Daoy (cell line): ENCODE measurements at places on chromosomes 2 and 18.

GRCh38 chr18:69981948-69982347 lies 34.3 kb upstream of the CD226 start:
- no peak for DNase-seq

- no peak for DNase-seq
Observed at GRCh38 chr2:223142118-223142517, 90.1 kb downstream of the KCNE4 start.

- DNase-seq = no peak
Observed at GRCh38 chr2:190137561-190137960, 75.0 kb upstream of the MSTN start.

DNA sequence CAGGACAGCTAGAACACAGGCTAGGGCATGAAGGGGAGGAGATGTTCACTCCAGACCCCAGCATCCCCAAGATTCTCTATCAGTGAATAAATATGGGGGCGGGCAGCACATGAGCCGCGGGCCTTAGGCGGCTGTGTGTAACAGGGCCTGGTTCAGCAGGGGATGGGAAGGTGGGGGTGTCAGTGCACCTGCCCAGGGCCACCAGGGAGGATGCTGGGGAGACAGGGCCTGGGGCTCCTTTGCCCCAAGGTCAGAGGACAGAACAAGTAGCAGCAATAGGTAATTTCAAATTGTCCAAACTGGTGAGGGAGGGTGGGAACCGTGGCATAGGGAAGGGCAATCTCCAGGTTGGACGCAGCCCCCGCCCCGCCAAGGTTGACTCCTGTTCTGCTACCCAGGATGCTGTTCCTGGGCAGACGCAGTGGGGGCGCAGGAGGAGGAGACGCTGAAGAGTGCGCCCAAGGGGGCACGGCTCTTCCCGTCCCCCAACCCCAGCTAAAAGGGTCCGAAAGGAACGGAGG lies 16.2 kb downstream of the CYP26B1 start:
- no peak for DNase-seq

GRCh38 chr2:132419235-132419634 lies 2.6 kb downstream of the GPR39 start:
- DNase-seq = peak; percentile 13

- peak; percentile 77 for DNase-seq
Observed at GRCh38 chr2:240437861-240438809, 2.7 kb downstream of the GPC1 start.

- no peak for DNase-seq
Observed at GRCh38 chr2:218418717-218419458, at the start of gene VIL1. Gene VIL1, plus strand, starts transcription at chr2:218419123. Its CDS starts 4,656 bp downstream, at chr2:218423779.

DNA sequence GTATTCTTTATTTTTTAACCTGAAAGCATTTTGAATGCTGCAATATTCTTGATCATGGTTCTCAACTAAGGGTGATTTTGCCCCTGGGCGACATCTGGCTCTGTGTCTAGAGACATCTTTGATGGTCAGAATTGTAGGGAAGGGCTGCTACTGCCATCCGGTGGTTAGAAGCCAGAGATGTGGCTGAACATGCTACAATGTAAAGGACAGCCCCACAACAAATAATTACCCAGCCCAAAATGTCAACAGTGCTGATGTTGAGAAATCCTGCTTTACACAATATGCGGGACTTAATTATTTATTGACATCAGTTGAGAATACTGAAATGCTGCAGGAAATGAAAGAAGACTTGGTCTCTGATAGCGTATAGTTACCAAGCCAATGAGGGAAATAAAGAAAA lies 37.5 kb upstream of the SERPINB2 start:
- DNase-seq = peak; percentile 14

DNA sequence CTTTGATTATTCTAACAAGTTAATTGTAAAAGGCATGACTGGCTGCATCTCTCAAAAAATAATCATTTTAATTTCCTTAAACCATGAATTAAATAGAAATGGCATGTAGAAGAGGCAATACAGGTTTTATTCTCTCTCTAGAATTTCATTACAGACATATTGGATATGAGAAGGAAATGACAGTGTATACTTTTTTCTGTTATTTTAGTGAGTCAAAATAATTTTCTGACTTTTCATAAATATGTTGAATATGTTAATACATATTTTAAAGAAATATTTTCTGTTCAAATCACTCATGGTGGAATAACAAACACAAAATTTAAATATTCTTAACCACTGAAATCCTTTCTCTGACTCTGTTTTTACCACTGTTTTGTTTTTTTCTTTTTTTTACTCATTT lies 510.4 kb downstream of the LRP1B start:
- no peak for DNase-seq

- peak; percentile 85 for DNase-seq
Observed at GRCh38 chr2:12702168-12703121, 14.3 kb upstream of the TRIB2 start.

DNA sequence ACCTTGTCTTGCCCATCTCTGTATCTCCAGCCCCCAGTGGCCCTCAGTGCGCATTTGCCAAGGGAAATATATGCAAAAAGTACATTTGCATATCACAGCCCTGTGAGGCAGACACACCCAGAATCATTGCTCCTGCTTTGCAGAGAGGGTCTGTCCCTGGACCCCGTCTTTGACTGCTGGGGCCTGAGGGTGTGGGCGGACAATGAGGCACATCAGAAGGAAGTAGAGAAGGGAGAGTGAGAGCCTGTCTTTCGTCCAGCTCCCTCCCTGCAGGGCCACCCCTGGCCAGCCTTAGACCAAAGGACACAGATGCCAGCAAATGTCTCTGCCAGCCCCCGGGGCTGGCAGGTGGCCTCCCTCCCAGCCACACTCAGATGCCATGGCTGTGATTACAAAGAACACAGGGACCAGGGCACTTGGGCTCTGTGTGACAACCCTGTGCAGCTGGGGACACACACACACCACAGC lies 516.2 kb upstream of the MYT1L start:
- DNase-seq = no peak

- no peak for DNase-seq
Observed at GRCh38 chr2:72759755-72760154, 66.1 kb downstream of the EXOC6B start.

DNA sequence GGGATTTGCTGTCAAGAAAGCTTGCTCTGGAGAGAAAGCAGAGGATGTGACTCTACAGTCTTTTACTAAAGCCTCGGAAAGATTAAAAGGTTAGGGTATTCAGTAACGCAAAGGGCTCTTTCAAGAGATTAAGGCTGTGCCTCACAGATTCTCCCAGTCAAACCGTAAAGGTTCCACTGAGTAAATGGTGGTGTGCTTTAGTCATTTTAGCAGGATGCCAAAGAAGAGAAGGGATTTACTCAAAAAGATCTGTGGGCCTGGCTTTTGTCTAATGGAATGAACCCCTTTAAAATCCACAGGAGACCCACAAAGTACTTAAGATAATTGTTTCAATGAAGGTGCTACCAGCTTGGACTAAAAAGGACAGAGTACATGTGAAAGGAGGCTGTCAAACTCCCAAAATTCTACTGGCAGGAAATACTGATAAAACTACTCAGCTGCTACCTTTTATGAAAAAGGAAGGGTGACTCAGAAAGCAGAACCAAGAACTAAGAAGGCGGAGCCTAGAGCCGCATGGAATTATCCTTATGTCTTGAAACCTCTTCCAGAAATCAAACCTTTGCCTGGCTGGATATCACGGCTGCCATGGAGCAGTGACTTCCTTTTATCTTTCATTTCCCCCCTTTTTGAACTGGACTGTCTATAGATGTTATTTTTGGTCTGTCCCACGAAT lies 670.2 kb upstream of the ZEB2 start:
- DNase-seq = peak; percentile 15

- DNase-seq = no peak
Observed at GRCh38 chr18:25998461-25998860, 92.0 kb downstream of the SS18 start.

- DNase-seq = no peak
Observed at GRCh38 chr2:118609138-118609537, 238.3 kb downstream of the EN1 start.

- DNase-seq = no peak
Observed at GRCh38 chr2:10016001-10016801, 27.1 kb upstream of the KLF11 start.

- peak; percentile 53 for DNase-seq
Observed at GRCh38 chr2:133362061-133362476, 206.2 kb downstream of the NCKAP5 start.

GRCh38 chr2:17625446-17625845 lies 85.0 kb downstream of the VSNL1 start:
- no peak for DNase-seq

GRCh38 chr2:28869494-28870145 lies 489 bp downstream of the TRMT61B start:
- no peak for DNase-seq

- peak; percentile 64 for DNase-seq
Observed at GRCh38 chr2:75595541-75596395, 35.0 kb upstream of the EVA1A start.

DNA sequence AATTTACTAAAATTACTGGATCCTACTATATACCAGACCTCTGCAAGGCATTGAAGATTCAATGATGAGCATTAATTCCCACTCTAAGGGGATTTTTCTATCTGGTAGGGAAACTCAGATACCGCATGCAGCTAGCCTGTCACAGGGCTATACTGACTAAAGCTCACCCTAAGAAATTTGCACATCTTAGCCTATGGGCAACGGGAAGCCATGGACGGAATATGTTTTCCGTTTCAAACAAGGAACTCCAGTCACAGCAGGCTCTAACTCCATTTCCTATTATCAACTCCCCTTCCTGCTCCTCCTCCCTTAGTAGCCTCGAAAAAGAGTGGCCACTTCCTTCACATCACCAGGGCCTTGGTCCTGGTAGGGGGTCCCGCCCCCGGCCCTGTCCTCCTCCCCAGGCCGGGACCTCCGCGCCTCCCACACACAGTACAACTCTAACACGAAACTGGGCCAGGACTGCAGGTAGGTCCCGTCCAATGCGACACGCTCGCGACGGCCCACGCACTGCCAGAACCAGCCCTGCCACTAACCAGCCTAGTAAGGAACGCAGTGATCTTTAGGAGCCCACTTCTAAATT lies 659 bp upstream of the COX5B start:
- DNase-seq = peak; percentile 22

- no peak for DNase-seq
Observed at GRCh38 chr2:12096051-12096787, 349.8 kb downstream of the LPIN1 start.

- no peak for DNase-seq
Observed at GRCh38 chr2:177553176-177553884, 160.8 kb downstream of the AGPS start.

DNA sequence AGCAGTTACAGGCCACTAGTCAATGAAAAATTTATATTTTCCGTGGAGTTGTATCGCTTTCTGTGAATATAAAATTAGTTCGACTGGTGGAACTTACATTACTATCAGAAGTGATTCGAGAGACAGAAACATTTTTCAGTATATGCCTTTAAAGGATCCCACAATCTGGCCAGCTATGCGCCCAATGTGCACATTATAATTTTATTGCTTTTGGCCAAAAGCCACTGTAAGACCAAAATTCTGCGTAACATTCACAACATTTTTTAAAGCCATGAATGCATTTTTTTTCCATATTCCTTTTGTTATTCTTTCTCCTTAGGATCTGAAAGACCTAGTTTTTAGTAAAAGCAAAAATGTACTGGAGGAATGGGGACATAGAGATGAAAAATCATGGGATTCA lies 131.0 kb upstream of the CHAC2 start:
- no peak for DNase-seq

- no peak for DNase-seq
Observed at GRCh38 chr18:48316177-48316576, 93.0 kb downstream of the ZBTB7C start.

- DNase-seq = no peak
Observed at GRCh38 chr2:36397728-36398413, 42.3 kb downstream of the CRIM1 start.

- no peak for DNase-seq
Observed at GRCh38 chr2:205905576-205905975, 180.4 kb downstream of the INO80D start.

DNA sequence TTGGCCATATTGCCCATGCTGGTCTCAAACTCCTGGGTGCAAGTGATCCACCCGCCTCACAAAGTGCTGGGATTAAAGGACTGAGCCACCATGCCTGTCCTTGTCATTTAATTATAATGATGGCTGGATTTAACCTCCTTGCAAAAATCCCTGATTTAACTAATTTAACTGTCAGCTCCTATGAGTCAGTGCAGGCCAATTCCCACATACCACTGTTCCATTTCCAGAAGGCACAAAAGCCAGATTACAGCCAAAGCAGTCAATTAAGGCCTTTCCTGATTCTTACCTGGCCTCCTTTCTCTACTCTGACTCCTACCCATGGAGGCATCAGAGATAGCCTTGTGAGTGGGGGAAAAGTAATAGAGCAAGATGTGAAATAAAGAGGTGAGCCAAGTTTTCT lies 12.3 kb upstream of the SLC35F5 start:
- DNase-seq = no peak

DNA sequence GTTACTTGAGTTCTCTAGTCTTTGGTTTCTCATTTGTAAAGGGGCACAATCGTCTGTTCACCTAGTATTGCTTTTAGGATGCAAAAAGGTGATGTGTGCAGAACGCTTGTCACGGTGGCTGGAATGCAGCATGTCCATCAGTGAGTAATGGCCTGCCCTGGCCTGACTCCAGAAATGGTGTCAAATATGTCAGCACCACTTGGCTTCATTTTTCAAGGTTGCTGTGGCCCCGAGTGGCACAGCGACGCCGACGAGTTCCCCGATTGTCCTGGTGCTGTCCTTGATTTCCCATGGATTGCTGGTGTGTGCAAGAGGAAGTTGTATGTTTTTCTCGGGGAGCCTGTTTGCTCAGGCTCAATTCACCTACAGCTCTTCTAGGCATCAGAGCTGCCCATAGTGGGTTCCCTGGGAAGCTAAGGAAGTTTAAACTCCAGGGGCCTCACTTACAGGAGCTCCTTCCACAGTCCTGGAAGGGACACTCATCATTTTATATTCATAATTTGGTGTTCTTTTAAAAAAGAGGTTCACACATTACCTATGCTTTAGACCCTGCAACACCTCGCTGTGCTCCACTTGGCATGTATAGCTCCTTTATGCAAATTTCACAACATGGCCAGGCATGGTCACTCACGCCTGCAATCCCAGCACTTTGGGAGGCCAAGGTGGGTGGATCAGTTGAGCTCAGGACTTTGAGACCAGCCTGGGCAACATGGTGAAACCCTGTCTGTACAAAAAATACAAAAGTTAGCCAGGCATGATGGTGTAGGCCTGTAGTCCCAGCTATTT lies 25.6 kb upstream of the ZNF407 start:
- DNase-seq = no peak

DNA sequence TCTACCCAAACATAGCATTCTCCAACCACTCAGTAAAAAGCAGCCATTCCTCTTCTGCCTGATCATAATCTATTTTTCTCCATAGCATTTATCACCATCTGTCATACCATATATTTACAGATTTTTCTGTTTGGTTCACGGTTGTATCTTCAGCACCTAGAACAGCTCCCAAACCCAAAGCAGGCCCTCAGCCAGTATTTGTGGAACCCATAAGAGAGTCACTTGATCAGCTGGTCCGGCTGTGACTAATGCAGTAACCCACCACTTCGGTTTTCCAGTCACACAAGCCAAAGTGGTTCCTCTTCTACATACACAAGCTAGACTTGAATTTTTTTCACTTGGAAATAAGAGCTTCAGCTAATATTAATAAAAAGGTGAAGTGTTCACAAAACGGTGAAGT lies 511.6 kb upstream of the CELF4 start:
- no peak for DNase-seq

GRCh38 chr2:189609423-189609816 lies 28.8 kb upstream of the SLC40A1 start:
- DNase-seq = no peak
